ENCODE measurements at places on chromosomes 6 and 20.

DNA sequence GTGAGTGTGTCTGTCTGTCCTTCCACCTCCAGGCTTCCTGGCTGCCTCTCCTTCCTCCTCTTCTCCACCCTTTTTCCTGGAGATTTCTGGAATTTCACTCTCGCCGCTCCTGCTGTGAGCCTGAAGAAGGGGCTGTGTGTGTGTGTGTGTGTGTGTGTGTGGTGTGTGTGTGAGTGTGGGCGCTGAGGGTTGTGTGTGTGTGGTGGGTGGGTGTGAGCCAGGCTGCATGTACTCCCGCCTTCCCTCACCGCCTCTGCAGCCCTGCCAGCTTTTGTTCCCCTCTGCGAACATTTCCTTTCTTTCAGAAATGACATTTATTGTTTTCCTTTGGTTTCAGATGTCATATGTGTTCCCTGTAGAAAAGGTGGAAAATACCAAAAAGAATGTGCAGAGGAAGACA is 76.0 kb downstream of the SRC start:
- DNase-seq = no peak

- DNase-seq = no peak
These were observed 3.4 kb upstream of the HLA-A start for GRCh38 chr6:29938746-29939508.

DNA sequence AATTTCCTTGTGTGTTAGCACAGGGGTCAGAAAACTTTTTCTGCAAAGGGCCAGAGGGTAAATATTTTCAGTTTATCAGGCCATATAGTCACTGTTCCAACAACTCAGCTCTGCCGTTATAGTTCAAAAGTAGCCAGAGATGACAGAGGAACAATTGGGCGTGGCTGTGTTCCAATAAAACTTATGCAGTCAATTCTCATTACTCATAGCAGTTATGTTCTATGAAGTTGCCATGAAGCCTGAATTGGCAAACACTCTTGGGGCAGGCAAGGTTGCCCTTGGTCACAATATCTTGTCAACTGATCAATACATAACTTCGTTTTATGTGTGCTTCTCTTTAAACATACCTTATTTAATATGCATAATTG is 304.2 kb downstream of the TFAP2C start:
- DNase-seq = peak; percentile 45

DNA sequence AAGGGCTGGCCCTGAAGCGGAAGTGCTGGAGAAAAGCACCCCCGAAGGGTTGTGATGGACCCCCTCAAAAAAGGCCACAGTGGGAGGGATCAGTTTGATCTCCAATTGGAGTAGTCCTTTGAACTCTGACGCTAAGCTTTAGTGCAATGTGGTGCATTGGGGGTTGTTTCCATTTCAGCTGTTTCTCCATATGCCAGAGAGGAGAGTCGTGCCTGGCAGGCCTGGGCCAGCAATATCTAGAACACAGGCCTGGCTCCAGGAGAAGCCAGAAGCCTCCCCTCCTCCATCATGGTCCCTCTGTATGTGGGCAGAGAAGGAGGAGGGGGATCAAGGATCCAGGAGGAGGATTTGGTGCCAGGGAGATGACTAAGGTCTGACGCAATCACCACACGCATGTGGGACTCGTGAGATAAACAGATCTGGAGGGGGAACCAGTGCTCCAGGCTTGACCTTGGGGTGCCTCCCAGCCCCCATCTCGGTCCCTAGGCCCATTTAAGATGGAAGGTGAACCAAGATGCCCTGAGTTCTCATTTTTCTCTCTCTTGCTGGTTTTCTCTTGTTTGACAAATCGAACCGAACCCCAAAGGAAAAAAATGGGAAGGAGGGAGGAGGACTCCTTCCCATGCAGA is 517.4 kb upstream of the JARID2 start:
- DNase-seq = no peak

GRCh38 chr6:161736781-161737292 is 463.0 kb upstream of the AGPAT4 start:
- DNase-seq = no peak

- no peak for DNase-seq
These were observed 72.4 kb downstream of the FYN start for GRCh38 chr6:111800821-111801220.

- peak; percentile 75 for DNase-seq
These were observed 654.5 kb upstream of the PTCHD4 start for GRCh38 chr6:48765352-48765961.

DNA sequence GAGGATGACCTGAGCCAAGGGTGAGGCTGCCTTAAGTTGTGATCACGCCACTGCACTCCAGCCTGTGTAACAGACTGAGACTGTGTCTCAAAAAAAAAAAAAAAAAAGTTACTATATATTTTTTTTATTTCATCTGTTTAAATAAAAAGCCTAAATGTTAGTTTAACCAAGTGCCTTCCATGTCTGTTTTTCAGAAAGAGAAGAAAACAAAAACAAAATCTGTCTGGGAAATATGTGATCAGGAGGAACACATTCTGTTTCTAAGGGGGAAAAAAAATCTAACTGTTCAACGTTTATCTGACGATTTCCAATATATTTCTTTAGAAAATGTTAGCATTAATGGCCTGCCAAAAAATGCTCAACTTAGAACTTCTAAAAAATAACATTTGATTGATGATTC is 147.0 kb downstream of the IPCEF1 start:
- DNase-seq = no peak

DNA sequence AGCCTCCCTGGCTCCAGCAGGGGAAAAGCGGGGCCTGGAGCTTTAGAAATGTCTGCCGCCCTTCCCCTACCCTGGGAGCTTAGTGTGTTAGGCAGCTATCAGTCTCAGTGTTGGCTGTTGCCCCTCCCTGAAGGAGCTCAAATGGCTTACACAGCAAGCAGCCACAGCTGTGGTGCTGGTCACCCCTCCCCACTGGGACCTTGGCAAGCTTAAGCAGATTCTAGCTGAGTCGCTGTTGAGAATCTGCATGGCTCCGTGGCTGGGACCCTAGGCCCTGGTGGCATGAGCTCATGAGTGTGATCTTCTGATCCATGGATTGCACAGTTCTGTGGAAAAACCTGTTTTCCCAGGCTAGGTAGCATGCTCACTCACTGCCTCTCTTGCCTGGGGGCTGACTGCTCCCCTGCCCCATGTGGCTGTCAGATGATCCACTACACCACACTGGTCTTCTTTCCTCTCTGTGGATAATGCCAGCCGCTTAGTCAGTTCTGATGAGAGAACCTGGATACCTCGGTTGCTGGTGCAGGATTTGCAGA is 714.0 kb downstream of the MAFB start:
- peak; percentile 19 for DNase-seq

- DNase-seq = no peak
These were observed 40.1 kb downstream of the VTA1 start for GRCh38 chr6:142187209-142187608.

- no peak for DNase-seq
These were observed 87.7 kb downstream of the PDE7B start for GRCh38 chr6:135939208-135939591.

- no peak for DNase-seq
These were observed 822 bp downstream of the FOXQ1 start for GRCh38 chr6:1312473-1313367.

GRCh38 chr6:82617648-82618047 is 254.0 kb downstream of the TPBG start:
- DNase-seq = no peak

DNA sequence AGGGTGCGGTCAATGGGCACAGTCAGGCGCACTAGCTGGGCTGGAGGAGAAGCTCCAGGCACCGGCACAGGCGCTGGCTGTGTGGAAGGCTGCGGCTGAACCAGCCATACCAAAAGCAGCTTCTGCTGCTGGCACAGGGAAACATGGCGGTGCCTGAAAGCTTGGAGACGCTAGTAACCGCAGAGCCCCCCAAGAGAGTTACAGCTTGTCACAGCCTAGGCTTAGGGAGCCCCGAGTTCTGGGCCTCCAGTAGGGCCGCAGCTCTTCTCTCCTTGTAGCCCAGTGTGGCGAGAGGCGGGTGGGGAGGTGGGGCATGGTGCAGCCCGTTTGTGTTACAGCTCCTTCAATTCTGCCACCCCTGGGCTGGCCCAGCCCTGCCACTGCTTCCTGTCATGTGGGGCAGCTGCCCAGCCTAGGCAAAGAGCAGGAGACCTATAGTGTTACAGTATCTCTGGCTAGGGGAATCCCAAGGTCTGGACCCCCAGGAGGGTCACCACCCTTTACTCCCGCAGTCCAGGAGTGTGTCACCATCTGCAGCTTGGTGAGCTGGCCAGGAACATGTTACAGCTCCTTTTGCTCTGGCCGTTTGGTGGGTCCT is 58.6 kb upstream of the MANEA start:
- no peak for DNase-seq

GRCh38 chr6:52994839-52995088 is 320 bp downstream of the GSTA4 start:
- DNase-seq = no peak

DNA sequence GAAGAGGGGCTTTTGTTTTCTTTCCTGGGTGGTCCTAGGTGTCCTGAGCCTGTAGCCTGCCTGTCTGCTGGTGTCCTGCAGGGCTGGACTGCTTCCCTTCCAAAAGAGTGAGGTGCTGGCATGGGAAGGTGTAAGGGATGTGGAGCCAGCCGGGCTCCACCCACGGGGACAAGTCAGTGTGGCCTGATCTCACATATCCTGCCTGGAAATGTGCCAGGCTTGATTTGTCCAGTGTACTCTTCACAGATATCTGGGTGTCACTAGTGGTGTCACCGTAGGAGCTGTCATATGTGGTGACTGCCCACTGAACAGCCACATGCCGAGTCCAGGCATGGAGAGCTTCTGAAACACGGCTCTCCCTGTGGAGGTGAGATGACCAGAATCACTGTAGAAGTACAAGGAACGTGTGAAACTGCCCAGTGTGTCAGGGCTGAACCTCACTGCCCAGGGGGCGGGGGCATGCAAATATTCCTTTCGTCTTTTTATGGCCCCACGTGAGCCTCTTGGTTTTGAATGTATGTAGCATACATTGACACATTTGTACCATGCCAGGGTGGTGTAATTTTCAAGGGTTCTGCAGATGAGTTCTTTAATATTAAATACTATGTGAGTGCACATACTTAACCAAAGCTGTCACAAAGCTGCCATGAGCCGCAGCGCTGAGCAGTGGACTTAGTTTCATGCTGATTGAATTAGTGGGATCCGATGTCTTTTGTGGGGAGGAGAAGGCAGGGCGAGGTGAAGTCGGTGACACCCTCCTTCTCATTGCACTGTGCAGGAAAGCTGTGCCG is 55.8 kb downstream of the CDH4 start:
- no peak for DNase-seq

- no peak for DNase-seq
These were observed 1.4 kb downstream of the ELOVL5 start for GRCh38 chr6:53347250-53347920.

DNA sequence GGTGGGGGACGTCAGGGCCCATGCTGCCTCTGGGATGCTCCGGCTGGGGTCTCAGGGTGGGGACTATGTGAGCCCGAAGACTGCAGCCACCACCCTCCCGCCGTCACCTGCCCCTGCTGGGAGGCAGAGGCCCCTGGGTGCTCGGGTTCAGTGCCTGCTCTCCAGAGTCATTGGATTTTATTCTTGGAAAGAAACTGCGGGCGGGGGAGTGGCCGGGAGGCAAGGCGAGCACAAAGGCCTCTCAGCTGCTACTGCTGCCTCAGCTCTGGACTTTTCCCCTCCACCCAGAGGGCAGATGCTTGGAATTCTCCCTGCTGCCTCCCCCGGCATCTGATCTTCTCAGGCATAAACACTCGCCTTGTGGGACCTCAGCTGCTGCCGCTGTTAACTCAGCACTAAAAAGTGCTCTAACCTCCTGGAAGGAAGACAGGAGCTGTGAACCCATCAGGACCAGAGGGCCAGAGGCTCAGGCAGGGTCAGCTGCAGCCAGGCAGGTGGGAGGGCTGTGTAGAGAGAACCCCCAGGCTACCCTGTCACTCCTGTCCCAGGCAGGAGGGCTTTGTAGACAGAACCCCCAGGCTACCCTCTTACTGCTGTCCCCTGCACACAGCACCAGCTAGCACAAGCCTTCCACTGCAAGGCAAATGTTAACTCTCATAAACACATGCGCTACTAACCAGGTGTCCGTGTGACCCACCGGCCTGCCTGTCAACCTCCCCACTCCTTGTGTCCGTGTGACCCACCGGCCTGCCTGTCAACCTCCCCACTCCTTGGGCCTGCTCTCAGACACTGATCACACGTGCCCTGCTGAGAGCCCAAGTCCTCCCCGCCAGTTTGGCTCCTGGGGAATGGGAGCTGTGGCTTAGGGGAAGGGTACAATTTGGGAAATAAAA is 9.4 kb upstream of the FRMD1 start:
- DNase-seq = no peak

- peak; percentile 46 for DNase-seq
These were observed 31.9 kb downstream of the HUS1B start for GRCh38 chr6:624979-625378.

DNA sequence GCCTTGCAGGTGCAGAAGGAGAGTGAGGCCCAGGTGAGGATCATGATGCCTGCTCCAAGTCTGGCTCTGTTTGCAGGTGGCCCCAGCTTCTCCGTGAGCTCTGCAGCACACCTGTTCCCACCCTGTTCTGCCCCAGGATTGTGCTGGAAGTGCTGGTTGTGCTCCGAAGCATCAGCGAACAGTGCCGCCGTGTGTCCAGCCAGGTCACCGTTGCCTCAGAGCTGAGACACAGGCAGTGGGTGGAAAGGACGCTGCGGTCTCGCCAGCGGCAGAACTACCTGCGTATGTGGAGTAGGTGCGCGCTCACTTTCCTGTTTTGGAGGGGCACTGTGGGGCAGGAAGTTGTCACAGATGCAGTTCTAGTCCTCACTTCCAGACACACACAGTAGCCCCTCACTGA is 25.0 kb downstream of the ERMARD start:
- DNase-seq = no peak

DNA sequence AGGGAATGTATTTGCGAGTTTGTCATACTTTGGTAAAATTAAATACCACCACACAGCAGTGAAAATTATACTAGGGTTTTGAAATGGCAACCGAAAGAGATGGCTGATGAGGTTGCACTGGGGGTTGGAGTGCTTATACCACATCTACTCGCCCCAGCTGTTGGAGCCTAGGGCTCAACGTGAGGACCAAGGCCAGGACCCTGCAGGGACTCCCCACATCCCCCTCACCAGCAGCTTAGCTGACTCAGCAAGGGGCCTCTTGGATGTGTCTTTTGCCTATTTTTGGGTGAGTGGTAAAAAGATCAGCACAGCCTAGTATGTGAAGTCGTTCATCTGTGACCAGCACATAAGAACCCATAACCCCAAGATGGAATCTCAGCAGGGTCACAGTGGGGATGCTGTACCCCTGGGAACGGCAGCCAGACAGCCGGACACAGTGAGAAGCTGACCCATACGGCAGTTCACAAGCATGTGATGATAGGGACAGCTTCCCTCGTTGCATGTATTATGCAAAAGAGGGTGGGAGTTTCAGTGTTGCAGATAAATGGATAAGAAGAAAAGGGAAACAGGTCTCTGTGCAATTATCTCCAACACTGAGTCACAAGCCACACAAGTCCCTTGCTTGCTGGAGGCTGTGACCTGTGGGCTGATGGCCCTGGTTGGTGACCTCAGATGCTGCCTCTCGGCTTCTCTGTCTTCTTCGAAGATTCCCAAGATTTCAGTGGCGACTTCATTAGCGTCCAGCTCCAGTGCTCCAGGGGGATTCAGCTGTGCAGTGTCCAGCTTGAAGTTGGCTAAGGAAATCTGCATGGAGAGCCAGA is 20.9 kb upstream of the SPO11 start:
- DNase-seq = no peak

GRCh38 chr6:14281811-14282660 is 164.5 kb downstream of the CD83 start:
- DNase-seq = no peak

- DNase-seq = no peak
These were observed 42.5 kb upstream of the TLDC2 start for GRCh38 chr20:36833275-36834020.

All from T47D (cell line).